ENCODE measurements at places on chromosomes 3 and 15. TPM values are rescaled to one million over a fixed set of nuclear protein-coding genes. Genes with fewer than 3 reads are reported as not detected.

The TMEM108 gene
- 2.8 TPM for polyA plus RNA-seq

GRCh38 chr15:89916660-89917059, 3.9 kb upstream of the ARPIN start:
- DNase-seq: no peak
- peaks cover 19% of the 10 kb centered on the region for H3K4me1 ChIP-seq
- H3K4me3 ChIP-seq: no peak overlapping the region
- no peaks in the 10 kb centered on the region for H3K27me3 ChIP-seq
- no peak overlapping the region for H3K27ac ChIP-seq

- H3K4me1 ChIP-seq: no peaks in the 10 kb centered on the region
- peaks cover 2% of the 10 kb centered on the region for H3K27me3 ChIP-seq
- no peak overlapping the region for H3K27ac ChIP-seq
- H3K36me3 ChIP-seq: no peaks in the 10 kb centered on the region
- no peak overlapping the region for H3K4me3 ChIP-seq
- DNase-seq: no peak
Observed at GRCh38 chr15:95669146-95669922, 661.2 kb upstream of the NR2F2 start.

GRCh38 chr3:170471149-170471548, 52.5 kb downstream of the CLDN11 start:
- H3K36me3 ChIP-seq: no peaks in the 10 kb centered on the region
- no peak for DNase-seq
- no peak overlapping the region for H3K27ac ChIP-seq
- no peak overlapping the region for H3K4me3 ChIP-seq
- peaks cover 6% of the 10 kb centered on the region for H3K4me1 ChIP-seq

- H3K27ac ChIP-seq: no peak overlapping the region
- H3K4me3 ChIP-seq: no peak overlapping the region
- no peaks in the 10 kb centered on the region for H3K36me3 ChIP-seq
- H3K27me3 ChIP-seq: no peaks in the 10 kb centered on the region
- DNase-seq: no peak
Observed at GRCh38 chr3:120506828-120507774, 56.3 kb upstream of the FSTL1 start.

Measured in large intestine (tissue), 12 donors.